ENCODE measurements at places on chromosomes 13 and 19. TPM values are rescaled to one million over a fixed set of nuclear protein-coding genes. Genes with fewer than 3 reads are reported as not detected.

Gene C19orf38
- not detected for total RNA-seq

Gene SIGLEC7
- not detected for total RNA-seq

Gene GTF2F2
- 55.2 TPM for total RNA-seq

Gene WDR18
- 197 TPM for total RNA-seq

Gene ARHGEF18
- 20.7 TPM for total RNA-seq

Data from HT1080 (cell line).